ENCODE measurements at places on chromosomes 1 and 21.

DNA sequence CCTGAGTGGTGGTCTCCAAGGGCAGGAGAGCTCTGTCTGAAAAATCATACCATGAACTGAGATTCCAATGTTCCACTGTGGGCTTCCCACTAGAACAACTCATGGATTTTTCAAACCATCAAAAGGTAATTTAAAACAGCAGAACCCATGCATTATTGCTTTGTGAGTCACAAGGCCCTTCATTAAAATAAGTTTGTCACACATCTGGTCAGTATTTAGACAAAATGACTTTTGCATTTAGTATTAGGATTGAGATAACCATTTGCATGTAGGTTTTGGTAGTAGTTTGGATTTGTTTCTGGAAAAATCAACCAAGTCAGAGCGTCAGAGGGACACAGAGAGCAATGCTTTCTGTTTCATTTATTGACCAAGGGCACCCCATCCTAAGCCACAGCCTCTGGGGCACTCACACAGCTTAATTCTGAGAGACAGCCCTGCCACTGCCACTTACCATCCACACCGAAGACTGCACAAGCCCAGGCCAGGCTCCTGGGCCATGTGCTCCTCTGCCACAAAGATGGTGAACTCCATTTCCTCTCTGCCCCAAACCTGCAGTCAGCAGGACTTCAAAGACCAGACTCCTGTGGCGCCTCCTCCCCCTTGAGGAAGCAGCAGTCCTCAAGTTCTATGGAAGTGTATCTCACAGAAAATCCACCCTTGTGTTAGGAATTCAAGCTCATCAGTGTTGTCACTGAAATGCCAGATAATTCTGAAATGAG, 132.6 kb upstream of the DUSP10 start:
- no peak for DNase-seq

DNA sequence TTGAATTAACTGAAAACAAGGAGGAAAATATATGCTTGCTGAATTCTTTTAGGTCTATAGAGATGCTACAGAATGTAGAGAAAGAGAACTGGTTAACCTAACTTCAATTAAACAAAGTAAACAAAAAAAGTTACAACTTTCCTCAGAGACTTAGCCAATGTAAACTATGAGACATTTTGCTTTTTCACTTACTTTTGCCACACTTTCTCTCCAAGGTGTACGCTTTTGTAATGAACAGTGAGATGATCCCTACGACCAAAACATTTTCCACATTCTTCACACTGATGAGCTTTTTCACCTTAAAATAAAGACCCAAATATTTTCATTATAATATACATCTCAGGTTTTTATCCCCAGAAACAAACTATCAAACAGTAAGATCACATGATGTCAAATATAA, 28.3 kb upstream of the ASPM start:
- no peak for DNase-seq

- DNase-seq = no peak
These were observed 95.6 kb upstream of the KCNK1 start for GRCh38 chr1:233518344-233518743.

DNA sequence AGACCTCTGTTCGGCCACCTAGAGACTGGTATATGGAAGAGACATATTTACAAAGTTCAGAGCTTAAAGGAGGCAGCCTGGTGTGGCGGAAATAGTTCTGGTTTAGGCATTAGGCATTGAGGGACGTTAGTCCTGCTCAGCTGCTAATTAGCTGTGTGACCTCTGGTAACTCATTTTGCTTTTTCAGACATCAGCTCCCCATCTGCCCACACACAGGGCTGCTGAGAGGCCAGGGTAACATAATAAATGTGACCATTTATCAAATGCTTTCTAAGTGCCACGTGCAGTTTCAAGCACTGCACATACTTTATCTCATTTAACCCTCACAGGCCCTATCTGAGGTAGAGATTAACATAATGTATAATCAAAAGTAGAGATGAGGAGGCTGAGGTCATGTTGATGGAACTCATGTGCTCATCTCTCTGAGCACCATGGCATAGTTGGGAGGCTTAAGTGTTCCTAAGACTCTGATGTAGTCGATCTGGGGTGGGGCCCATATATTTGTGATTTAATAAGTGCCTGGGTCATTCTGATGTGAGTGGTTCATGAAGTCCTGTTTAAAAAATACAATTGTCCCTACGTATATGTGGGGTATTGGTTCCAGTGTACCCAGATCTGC, 267.2 kb upstream of the PLXNA2 start:
- no peak for DNase-seq

DNA sequence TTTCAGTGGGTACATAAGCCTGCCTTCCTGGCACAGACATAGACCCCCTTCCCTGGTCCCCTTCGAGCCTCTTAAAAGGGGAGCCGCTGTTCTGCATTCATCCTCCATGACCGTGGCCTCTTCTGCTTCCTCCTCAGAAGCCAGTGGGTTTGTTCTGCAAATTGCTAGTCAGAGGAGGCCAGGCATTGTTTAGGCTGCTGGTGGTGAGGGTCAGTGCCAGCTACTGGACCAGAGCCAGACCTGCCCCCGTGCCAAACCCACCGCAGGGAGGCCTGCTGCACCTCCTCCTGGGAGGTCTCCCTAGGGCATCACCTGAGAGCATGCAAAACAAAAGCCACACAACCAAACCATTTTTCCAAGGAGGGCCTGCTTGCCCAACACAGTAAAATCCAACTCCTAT, 178.4 kb downstream of the MIS18A start:
- DNase-seq = no peak

- DNase-seq = no peak
These were observed 7.8 kb downstream of the PSMB2 start for GRCh38 chr1:35633547-35633946.

DNA sequence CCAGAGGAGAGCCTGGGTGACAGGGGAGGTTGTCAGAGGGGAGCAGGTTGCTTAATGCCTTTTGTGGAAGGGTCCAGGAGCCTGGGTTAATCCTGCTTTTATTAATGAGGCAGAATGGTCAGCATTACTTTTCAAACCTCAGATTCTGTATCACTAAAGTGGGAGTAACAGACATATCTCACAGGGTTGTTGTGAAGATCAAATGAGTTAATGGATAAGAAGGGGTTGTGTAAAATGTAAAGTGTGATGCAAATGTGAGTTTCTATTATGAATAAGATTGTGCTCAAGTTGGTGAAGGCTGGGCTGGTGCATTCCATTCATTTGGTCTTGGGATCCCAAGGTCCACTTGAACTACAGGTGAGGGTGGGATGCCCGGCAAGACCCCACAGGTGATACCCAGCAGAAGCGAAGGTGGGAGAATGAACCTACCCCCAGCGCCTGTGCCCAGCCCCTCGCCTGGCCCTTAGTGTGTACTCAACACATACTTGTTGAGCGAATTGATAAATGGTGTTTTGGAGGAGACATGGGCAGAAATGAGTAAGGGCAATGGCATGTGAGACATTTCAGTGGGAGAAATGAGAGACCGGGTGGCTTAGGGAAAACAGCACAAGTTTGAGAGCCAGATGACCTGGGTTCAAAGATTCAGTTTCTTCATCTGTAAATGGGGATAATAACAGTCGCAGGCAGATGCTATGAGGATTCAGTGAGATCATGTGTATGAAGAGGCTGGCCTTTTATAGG, 6.2 kb downstream of the SLC26A9 start:
- peak; percentile 69 for DNase-seq

DNA sequence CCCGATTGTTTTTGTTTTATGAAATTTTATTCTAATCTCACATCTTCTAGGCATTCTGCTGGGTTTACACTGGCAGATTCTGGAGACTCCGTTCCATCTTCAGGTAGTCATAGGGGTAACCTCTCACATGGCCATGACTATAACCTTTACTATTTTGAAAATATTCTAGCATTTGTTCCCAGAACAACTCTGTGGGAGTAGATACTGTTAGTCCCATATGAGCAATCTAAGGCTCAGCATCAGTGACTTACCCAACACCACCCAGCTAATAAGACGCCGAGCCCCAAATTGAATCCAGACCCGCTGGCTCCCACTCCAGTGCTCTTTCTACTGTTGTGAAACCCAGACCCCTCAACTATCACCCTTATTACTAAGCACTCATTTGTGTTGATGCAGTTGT, 9.8 kb downstream of the ADAMTS4 start:
- DNase-seq = no peak
